Ascending aorta (tissue), 2 donors: ENCODE measurements at places on chromosomes 6 and 20.

DNA sequence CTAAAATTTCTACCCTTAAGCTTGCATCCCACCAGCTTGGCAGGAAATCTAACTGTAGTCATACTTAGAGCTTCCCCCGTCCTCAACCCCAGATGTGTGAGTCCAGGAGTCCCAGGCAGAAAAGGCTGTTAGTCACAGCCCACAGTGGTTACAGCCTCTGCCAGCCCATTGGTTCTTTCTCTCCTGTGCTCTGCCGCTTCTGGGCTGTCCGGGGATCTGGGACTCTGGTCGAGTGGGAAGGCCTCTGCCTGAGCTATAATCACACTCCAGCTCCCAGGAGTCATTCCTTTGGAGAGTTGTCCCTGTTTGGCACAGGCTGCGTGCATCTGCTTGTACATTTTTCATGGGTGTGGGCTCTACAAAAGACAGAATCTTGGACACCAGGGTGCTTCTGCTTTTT is 45.6 kb upstream of the FYN start:
- no peak for DNase-seq

GRCh38 chr20:4973330-4974097 is 27.8 kb downstream of the SLC23A2 start:
- no peak for DNase-seq

DNA sequence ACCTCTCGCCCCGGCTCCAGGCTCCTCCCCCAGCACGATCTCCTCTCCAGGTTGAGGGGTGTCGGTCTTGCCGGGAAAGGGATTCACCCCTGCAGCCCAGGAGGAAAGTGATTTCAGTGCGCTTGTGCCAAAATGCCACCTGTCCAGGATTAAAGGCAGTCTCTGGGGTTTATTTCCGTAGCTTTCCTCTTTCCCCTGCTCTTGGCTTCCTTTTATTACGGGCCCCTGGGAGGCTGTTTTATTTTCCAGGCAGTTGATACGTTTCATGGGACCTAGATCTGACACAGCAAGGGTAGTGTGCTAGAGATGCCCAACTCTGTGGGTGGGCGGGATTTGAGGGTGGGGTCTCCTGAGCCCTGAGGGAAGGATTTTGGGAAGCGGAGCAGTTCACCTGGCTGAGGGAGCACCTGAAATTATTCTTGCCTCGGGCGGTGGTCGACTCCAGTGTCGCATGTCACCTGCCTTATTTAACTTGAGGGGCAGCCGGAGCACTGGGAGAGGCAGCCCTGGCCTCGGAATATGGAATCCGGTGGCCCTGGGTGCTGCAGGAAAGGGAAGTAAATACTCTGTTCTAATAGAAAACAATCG is 9.5 kb upstream of the NKX2-2 start:
- no peak for DNase-seq

DNA sequence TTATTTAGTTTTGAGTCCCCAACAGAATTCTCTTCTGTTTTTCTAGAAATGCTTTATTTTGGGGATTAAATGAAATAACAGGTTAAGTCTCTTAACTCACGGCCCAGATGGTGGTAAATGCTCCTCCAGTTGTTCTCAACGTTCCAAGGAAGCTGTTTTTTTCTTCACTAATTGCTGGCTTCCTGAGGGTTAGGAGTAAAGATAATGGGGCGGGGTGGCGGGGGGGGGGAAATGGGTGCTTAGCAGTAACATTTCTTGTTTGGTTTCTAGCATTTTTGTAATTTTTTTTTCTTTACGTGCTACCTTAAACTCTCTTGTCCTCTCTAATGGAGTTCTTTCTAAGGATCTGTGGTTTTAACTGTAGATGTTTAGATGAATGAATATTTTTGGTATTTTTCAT is 2.2 kb downstream of the SRSF3 start:
- no peak for DNase-seq

GRCh38 chr6:6243846-6244245 is 76.6 kb downstream of the F13A1 start:
- no peak for DNase-seq
